NCI-H187 treated with DMSO at 0.1 percent for 48 hours (cell line): ENCODE measurements at places on chromosomes 7 and 10.

DNA sequence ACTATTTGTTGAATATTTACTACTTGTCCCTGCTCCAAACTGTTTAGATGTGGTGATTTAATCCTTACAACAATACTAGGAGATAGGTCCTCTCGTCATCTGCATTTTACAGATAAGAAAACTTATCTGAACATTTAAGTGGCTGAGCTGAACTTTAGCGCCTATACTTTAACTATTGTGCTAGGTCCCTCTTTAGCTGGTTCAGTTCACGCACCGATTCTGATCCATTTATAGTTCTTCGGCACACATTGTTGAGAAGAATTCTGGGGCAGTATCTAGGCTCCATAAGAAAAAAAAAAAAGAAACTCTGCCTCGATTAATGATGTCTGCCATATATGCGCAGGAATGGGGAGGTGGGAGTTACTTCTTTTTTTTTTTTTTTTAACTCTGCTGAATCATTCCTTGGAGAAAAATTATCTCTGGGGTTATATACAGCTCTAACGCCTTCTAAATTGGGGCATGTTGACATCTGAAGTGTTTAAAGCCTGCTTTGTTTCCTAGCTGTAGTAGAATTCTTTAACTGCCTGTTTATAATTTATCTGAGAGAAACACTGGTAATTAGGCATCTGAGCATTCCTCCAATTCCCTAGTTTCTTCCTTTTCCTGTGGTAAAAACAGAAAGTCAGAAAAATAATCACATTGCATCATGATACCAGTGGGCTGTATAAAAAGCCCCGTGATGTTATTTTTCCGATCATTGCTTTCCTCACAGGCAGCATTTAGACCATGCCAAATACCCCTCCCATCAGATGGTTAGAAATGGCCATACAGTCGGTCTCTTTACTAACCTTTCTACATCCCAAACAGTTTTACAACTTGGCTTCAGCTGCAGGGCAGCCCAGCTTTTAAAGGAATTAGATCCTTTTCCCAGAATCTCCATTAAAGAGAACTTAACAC is 98.5 kb upstream of the KDM7A start:
- no peak for DNase-seq

GRCh38 chr7:139297795-139298194 is 43.3 kb upstream of the FMC1 start:
- DNase-seq = no peak

- no peak for DNase-seq
Measured at GRCh38 chr7:54933643-54934042, 85.2 kb upstream of the EGFR start.

DNA sequence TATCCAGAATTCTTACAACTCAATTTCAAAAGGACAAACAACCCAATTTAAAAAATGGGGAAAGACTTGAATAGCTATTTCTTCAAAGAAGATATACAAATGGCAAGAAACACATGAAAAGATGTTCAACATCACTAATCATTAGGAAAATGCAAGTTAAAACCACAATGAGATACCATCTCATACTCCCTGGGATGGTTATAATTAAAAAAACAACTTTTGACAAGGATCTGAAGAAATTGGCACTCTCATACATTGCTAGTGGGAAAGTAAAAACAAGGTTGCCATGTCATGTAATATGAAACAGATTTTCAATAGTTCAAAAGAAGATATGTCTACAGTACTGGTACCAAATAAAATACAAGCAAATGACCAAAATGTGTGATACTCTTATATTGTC is 9.0 kb downstream of the OAT start:
- no peak for DNase-seq

GRCh38 chr10:109173937-109174336 is 749.4 kb downstream of the XPNPEP1 start:
- DNase-seq = no peak

DNA sequence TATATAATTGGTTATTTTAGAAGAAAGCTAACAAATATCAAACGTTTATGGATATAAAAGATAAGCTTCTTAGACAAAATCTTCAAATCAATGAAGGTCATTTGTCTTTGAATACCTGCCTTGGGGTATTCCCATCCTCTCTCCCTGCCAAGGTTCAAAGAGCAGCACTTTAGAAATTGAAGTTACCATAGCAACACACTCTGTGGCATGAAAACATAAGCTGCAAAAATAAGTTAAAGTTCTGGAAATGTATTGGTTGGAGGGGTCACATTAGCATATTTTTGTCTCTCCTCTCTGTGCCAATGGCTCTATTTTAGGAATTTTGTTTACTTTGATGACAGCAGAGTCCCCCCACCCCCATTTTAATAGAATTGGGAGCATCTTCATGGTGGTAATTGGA is 12.0 kb downstream of the ECHDC3 start:
- no peak for DNase-seq
